Hepatic stellate cell (primary cell): ENCODE measurements at places on chromosomes 7 and 10.

- DNase-seq, result no peak
These were observed 118.0 kb downstream of the WDFY4 start for GRCh38 chr10:48802611-48803071.

DNA sequence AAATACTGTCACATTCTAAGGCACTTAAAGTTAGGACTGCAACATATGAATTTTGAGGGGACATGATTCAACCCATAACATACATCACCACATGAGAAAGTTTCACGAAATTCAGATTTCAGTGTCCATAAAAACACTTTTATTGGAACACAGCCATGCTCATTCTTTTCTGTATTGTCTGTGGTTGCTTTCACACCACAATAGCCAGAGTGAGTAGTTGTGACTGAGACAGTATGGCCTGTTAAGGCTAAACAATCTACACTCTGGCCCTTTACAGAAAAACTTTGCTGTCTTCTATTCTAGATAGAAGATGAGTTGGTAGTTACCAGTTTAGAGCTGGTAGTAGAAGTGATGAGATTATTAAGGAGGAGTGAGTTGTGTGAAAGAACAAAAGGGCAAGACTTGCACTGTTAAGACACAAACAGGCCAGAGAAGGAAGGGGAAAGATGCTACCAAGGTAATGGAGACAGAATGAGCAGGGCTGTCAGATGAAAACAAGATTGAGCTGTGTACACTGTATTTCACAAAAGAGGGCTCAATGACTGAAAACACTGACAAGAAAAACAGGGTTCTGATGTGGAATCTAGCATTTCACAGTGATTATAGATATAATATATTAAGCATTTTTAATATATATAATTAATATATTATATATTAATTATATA lies 108.6 kb downstream of the PPP1R3A start:
- DNase-seq, result no peak

DNA sequence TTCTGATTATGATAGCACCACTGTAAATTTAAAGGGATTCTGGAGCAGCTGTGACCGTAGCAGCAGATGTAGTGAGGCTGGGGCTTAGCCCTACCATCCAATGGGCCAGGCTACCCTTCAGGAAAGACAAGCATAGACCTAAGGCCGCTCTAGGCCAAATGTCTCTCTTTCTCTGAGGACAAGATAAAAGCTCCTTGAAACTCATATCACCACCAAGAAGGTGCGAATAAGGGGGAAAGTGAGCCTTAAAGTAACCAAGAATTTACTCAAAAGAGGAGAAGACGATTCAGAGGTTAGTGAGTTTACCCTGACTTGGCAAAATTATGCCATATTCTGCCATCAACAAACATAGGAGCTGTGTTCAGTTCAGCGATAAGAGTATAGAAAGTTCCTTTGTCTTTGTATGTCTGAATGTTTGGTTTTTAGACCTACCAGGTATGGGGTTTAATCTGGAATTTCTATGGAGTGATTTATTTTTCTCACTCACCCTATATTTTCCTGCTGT lies 79.8 kb downstream of the PFKFB3 start:
- DNase-seq, result no peak

DNA sequence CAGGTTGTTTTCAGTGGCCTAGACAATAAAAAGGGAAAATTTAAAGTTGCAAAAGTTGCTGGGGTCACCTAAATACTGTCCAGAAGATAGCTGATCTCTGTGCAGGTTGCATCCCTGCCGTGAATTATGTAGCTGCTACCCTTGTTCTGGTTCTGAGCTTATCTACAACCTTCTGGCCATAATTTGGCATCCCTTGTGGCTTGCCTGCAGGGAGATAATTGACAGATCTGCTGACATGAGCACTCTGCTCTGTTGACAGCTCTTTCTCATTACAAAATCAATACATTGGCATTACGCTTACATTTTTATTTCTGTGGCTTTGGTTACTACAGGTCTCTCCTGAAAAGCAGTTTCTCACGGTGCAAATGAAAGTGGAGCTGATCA lies 29.3 kb upstream of the HECTD2 start:
- no peak for DNase-seq

DNA sequence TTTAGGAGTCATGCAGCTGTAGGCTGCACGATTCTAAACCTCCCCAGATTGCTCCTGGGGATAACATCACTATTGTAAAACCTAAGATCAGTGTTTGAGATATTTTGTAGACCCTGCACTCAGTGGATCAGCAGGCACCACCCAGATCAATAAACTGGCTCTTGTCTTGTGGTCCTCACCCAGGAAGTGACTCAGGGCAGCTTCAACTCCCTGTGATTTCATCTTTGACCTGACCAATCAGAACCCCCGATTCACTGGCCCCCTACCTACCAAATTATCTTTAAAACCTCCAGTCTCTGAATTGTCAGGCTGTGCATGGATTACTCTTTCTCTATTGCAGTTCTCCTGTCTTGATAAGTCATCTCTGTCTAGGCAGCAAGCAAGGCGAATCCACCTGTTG lies 25.7 kb downstream of the ARL5B start:
- no peak for DNase-seq

GRCh38 chr7:82633592-82633991 lies 190.0 kb upstream of the CACNA2D1 start:
- no peak for DNase-seq

DNA sequence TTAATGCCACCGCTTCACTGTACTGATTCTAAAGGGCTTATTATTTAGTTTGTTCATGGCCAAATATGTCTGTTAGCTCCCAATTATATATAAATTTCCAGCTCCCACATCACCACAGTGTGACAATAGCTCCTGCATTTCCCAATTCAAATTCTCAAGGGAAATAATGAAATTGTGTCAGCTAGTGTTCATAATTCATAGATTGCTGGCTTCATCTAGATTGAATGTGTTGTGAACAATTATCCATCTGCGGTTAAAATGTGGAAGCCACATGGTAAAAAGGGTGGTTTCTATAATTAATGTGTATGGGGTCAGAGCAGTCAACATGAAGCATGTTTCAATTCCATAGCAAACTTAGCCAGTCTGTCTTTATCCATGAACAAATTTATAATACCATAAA lies 154.3 kb downstream of the SEMA3E start:
- DNase-seq, result no peak

DNA sequence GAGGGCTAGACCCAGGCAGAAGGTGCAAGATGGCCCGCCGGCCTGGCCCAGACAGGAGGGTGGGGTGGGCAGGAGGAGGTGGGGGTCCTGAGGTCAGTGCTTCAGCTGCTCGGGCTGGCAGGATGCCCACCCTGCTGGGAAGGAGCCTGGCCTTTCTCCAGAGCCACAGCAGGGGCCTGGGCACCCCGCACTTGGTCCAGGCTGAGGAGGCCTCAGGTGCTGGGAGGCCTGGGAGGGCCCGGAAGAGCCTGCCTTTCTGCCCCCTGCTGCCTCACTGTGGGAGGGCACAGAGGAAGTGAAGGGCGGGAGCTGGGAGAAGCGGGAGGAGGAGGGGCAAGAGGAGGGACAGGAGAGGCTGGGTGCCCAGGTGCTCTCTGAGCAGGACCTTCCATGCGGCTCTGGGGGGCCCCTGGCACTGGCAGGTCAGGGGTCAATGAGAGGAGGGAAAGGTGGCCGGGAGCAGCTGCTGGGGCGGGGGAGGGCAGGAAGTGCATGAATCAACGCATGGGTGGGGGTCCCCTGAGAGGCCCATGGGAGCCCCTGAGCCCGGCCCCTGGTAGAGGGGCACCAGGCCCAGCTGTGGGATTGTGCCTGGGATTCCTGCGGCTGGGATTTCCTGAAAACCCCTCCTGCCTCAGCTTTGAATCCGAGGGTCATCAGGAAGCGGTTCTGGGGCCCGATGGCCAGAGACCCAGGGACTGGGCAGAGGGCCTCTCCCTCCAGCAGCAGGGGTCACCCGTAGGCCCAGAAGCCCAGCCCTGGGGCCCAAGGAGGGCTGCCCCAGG lies 49.9 kb downstream of the PWWP2B start:
- peak; percentile 63 for DNase-seq

DNA sequence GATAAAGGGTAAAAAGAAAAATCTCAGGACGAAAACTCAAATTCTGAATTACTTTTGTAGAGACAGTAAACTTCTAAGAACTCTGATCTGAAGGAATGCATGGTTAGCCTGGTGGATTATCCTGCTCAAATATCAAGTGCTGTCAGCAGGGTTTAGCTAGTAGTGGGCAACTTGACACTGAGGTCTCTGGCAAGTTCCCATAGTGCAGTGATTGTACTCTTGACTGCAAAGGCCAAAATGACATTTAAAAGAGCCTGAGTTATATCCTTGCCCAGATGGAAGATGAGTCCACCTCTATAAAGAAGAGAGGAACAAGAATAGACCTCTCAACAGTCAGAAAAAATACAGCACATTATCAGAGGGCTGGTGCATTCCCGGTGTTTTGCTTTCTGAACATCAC lies 304.5 kb upstream of the IMMP2L start:
- DNase-seq, result no peak

GRCh38 chr10:110500515-110500905 lies 2.8 kb downstream of the DUSP5 start:
- peak; percentile 85 for DNase-seq

GRCh38 chr10:88322324-88323063 lies 260.6 kb downstream of the RNLS start:
- DNase-seq, result no peak

DNA sequence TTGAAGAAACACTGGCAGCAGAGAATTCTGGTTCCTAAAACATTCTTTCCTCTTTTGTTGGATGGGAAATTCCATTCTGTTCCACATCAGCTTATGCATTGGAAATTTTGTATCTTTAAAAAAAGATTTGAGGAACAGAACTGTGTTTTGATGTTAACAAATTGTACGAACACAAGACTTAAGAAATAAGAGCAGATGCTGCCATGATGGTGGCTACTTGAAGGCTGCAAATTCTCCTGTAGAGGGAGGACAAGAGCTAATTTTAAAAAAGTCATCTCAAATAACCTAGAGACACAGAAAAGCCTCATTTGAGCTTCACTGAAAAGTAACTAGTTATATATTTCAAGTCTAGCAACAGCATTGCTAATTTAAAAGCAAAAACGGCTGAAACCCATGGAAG lies 29.8 kb downstream of the NDUFB2 start:
- DNase-seq, result peak; percentile 24

DNA sequence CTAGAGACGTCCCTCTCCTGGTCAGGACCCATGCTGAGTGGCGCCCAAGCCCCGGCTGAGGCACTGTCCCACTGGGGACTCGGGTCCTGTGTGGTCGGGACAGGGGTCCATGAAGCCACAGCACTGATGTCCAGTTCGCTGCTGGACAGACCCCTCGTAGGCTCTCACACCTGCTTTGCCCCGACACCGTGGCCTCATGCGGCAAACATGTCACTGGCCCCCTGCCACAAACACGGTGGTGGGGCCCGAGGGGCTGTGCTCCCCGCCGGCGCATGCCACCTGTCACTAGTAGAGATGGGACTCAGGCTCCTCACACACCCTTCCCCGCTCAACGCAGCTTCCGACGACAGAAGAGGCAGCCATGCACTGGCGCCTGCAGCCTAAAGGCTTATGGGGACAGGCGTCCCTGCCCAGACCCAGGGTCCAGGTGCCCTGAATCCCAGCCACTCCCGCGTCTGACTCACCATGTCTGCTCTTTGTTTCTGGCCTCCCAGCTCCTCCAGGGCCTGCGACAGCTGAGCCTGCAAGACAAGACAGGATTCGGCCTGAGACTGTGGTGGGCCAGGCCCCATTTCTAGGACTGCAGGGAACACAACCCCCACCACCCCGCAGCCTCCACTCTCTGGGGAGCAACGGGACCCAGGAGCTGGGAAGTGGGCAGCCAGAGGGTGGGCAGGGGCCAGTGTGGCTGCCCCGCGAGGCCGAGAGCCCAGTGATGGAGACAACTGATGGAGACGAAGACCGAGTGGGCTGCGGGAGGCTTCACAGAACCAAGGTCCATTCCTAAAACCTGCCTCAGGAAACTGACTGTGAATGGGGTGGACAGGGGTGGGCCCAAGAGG lies 230.9 kb downstream of the MAD1L1 start:
- no peak for DNase-seq

GRCh38 chr7:69814421-69814962 lies 216.2 kb downstream of the AUTS2 start:
- DNase-seq, result no peak

- DNase-seq, result no peak
These were observed 200.6 kb downstream of the CHCHD3 start for GRCh38 chr7:132881317-132881716.

- no peak for DNase-seq
These were observed 2.1 kb upstream of the RAPGEF5 start for GRCh38 chr7:22358820-22359697.

DNA sequence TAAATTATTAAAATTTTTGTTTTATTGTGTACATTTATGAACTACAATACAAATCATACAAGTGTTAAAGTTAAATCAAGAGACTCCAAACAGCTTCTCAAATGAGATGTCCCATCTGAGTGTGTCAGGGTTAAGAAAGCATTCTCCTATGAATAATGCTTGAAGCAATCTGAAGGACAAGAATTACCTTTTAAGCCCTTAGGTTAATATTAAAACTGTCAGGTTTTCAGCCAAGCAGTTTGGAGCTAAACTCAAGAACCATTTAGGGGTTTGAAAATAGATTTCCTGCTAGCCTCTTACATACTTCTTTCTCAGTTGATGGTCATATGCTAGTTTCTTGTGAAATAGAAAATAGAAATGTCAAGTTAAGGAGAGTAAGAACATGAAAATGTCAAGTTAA lies 38.3 kb downstream of the LIPJ start:
- no peak for DNase-seq

GRCh38 chr10:108095932-108096925 lies 931.7 kb upstream of the SORCS1 start:
- no peak for DNase-seq

GRCh38 chr10:105700218-105700617 lies 1059.1 kb downstream of the SORCS3 start:
- DNase-seq, result no peak

GRCh38 chr10:5999440-6000165 lies 22.3 kb upstream of the IL15RA start:
- no peak for DNase-seq

GRCh38 chr7:2038931-2039728 lies 193.6 kb downstream of the MAD1L1 start:
- peak; percentile 47 for DNase-seq
